Fibroblast of skin of scalp (primary cell): ENCODE measurements at places on chromosomes 2 and 18.
A peak's percentile ranks its signal among the peaks of the same experiment; 100 is the strongest.

DNA sequence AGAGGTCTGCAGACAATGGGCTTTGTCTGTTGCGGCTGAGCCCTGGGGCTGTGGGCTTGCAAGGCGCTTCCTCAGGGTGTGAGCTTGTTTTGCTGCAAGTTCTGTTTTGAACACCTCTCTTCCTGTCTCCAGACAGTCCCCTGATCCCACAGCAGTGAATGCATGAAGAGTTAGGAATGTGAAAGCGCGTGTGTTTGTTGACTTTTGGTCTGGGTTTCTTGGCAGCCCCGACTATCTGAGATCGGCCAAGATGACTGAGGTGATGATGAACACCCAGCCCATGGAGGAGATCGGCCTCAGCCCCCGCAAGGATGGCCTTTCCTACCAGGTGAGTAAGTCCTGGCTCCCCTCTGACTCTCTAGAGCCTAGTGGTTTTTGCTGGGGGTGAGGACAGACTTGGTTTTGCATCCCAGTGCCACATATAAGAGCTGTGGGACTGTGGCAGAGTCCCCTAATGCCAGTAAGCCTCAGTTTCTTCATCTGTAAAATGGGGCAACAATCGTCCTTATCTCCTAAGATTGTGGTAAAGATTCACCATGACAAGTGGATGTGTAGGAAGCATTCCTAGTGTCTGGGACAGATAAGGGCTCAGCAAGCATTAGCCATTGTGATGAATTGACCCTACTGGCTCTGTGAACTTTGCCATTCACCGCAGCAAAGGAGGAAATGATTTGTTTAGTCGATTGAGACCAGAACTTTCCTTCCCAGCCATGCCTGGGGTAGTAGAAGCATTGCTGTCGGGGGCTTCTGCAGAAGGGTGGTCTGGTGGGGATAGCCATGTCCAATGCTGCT, 3.0 kb downstream of the LBH start:
- DNase-seq = peak; percentile 89

DNA sequence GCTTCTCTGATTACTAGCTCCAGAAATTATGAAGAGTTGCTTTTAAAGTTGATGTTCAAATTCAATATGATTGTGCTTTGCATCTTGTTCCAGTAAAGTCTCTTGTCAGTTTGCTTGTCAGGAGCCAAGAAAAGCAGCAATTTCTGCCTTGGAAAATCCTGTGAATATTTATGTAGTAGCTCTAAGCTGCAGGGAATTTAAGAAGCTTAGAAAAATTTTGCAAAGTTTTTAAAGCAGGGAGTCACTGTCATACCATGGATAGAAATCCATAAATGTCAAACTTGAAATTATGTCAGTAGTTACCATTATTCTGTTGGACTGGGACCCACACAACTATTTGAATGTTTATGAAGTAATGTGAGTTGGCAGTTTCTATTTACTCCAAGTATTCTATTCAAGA, 169.3 kb downstream of the TMEM200C start:
- no peak for DNase-seq

GRCh38 chr2:229434187-229434586, 163.1 kb upstream of the PID1 start:
- DNase-seq = no peak

DNA sequence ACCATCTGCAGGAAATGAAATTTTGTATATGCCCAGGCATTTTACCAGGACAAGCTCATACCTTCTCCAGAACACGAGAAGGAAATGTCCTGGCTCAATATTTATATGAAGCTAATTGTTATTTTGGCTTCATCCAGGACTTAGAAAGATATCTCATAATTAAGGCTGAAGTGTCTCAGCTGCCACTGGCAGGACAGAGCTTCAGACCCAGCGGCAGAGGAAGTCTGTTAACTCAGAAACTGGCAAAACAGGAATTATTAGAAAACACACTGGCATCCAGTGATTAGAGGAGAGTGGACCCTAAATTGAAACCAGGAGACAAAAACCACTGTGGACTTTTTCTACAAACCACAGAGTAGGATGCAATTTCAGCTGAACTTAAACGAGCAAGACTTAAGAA, 329.7 kb downstream of the CYRIA start:
- DNase-seq = no peak
